ENCODE measurements at places on chromosomes 7 and 10. TPM values are rescaled to one million over a fixed set of nuclear protein-coding genes. Genes with fewer than 3 reads are reported as not detected.

GRCh38 chr7:42233171-42233570, 3.8 kb downstream of the GLI3 start:
- no peaks in the 10 kb centered on the region for H3K27me3 ChIP-seq
- H3K4me3 ChIP-seq: no peak overlapping the region
- DNase-seq: peak; percentile 38
- H3K27ac ChIP-seq: no peak overlapping the region
- peaks cover 4% of the 10 kb centered on the region for H3K36me3 ChIP-seq
- H3K4me1 ChIP-seq: peaks cover 11% of the 10 kb centered on the region

DNA sequence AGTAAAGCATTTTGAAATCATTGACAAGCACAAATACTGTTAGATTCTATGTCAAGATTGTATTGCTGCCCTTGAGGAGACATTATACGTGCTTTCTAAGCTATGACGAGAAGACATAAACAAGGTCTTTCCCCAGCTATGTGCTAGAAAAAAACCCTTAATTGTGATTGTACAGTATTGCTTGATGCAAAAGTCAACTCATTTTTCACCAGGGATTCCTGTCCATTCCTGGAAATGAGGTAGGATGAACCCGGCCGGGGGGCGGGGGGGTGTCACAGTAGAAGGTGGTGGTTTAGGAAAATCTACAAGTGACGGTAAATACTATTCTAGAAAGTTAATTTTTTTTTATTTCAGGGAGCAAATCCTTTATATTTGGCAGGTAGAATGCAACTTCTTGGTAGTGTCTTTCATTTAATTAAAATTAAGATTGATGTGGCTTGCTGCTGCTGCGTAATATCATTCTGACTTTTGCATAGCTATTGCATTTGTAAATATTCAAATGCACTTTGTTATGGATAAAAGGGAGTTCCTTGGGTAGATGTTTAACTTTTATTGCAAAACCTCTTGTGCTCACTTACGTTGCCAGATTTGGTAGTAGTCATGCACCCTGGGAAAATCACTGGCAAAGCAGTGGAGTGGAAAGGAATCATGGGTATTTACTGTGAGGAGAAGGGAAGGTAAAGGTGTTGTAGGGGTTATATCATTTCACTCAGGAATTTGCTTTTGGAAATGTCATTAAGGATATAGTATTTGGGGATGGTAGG, 164.4 kb upstream of the PRPS1L1 start:
- H3K27me3 ChIP-seq: no peaks in the 10 kb centered on the region
- no peaks in the 10 kb centered on the region for H3K4me1 ChIP-seq
- H3K4me3 ChIP-seq: no peak overlapping the region
- H3K27ac ChIP-seq: no peak overlapping the region
- DNase-seq: no peak
- H3K36me3 ChIP-seq: no peaks in the 10 kb centered on the region

DNA sequence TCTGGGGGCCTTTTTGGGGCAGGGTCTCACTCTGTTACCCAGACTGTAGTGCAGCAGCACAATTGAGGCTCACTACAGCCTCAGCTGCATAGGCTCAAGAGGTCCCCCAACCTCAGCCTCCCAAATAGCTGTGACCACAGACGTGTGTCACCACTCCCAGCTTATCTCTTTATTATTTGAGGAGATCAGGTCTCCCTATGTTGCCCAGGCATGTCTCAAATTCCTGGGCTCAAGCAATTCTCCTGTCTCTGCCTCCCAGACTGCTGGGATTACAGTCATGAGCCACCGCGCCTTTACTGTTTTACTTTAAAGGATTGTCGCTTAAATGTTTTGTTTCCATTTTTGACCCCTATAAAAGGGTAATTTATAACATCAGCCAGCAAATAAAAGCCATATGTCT, 502.6 kb upstream of the AUTS2 start:
- no peak overlapping the region for H3K4me3 ChIP-seq
- no peak for DNase-seq
- no peak overlapping the region for H3K27ac ChIP-seq
- H3K27me3 ChIP-seq: no peaks in the 10 kb centered on the region
- H3K4me1 ChIP-seq: no peaks in the 10 kb centered on the region

- no peaks in the 10 kb centered on the region for H3K36me3 ChIP-seq
- no peaks in the 10 kb centered on the region for H3K27me3 ChIP-seq
- no peak for DNase-seq
- H3K27ac ChIP-seq: no peak overlapping the region
- H3K4me1 ChIP-seq: no peaks in the 10 kb centered on the region
Measured at GRCh38 chr7:154484406-154484805, 432.2 kb downstream of the DPP6 start.

POM121C gene
- 20.4 TPM for polyA plus RNA-seq

TMEM176A gene
- not detected for polyA plus RNA-seq

SPDYE18 gene
- not detected for polyA plus RNA-seq

ABHD11 gene
- polyA plus RNA-seq: 22.6 TPM
